Mesenteric fat pad (tissue), 1 donor: ENCODE measurements at places on chromosomes 12 and 14. TPM values are rescaled to one million over a fixed set of nuclear protein-coding genes. Genes with fewer than 3 reads are reported as not detected.

SARNP gene
- 39.0 TPM for total RNA-seq

GALNT16 gene
- total RNA-seq = 14.9 TPM

AACS gene
- 37.8 TPM for total RNA-seq

DNA sequence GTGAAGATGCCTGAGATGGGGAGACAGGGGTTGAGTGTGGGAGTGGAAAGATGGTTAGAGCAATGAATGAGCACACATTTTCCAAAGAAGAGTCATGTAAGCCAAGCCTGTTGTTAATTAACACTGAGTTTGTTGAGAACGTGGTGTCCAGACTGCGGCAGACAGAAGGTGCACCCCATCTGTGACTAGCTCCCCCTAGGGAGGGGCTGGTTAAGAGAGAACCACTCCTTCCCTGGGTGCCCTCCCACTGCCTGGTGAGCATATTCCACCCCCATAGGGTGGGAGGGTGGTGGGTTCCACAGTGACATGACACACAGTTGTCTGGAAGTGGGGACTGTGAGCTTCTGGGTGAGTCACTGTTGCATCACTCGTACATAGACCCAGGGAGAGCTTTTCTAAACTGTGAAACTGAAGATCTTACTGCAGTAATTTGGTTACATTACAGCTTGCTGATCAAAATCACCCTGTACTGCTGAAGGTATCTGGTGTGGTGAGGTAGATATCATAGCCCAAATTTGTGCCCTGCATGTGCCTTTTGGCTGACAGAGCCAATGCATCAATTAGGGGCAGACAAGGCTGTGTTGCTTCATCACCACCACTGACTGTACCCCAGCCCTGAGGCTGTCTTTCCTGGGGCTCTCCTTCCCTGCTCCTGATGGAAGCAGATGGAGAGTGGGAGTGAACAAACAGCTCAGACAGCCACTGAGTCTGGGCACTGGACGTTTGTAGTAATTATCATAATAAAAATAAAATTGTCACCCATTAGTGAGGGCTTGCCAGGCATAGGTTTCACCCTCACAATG lies 150.9 kb downstream of the EMP1 start:
- DNase-seq = no peak
